ENCODE measurements at places on chromosomes 12 and 14.

GRCh38 chr12:125996443-125996842 is 931.2 kb downstream of the AACS start:
- DNase-seq: no peak

DNA sequence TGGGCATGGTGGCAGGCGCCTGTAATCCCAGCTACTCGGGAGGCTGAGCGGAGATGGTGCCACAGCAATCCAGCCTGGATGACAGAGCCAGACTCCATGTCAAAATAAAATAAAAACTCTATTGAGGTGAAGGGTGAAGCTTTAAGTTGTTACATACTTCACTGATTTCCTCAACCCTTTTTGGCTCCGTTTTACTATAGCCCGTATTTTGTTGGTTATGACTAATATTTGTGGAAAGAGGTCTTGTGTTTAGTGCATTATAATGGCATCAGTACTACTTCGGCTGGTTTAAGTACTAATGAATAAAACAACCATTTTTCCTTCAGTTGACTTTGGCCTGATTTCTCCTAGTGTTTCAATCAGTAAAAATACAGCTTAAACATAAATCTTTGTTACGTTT is 27.0 kb upstream of the SLC2A14 start:
- no peak for DNase-seq

GRCh38 chr14:36452860-36453259 is 67.2 kb downstream of the NKX2-1 start:
- no peak for DNase-seq

- DNase-seq: no peak
Measured at GRCh38 chr12:96995861-96996260, 88.8 kb downstream of the NEDD1 start.

Measured in mammary epithelial cell (primary cell).